ENCODE measurements at places on chromosomes 6 and 20.

GRCh38 chr6:107361753-107362604 is 97.4 kb downstream of the PDSS2 start:
- peak; percentile 43 for DNase-seq

GRCh38 chr6:126553854-126554253 is 213.9 kb downstream of the CENPW start:
- DNase-seq: no peak

GRCh38 chr6:134519465-134519864 is 201.6 kb upstream of the SGK1 start:
- DNase-seq: no peak

- DNase-seq: no peak
These were observed 17.0 kb upstream of the TOP1 start for GRCh38 chr20:41011551-41012067.

DNA sequence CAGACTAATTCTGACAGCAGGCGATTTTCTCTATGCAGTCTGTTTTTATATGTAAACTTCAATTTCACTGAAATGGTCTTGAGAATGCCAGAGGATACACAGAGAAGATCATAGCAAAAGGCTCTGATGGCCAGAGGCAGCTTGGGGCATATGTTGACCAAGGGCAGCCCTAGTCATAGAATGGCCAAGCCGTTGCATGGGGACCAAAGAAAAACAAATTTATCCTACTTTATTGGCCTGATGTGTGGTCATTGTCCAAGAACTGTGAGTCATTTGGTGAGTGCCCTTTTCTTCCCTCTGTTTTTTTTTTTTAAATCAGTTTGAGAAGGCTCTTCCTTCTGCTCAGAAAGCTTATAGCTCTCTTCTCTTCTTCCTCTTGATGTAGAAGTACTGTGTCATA is 5.8 kb downstream of the HDGFL1 start:
- peak; percentile 8 for DNase-seq

DNA sequence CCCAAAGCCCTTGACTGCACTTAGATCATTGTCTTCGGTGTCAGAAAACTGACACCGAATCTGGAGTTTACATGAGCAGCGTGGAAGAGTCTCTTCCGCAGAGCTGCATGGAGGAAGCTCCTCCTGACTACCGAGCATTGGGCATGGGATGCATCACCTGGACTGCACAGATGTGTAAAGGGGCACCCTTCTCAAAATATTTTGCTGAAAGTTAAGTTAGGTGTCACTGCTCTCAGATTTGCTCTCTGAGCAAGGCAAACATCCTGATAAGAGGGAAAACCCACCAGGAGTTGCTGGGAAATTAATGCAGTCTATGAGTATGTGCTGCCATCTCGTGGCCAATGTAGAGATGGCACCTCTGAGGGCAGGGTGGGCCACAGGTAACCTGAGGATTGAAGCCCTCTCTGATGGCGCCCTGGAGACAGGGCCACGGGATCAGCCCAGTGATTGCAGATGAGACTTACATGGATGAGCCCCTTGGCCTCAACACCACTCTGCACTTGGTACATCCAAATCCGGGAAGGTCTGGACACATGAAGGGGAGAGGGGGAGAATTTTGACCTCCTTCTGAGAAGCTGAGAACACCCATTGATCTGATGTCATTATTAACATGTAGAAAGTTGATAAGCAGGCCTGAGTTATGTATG is 129.9 kb downstream of the LPA start:
- no peak for DNase-seq

GRCh38 chr6:168600381-168600780 is 159.4 kb downstream of the SMOC2 start:
- no peak for DNase-seq

DNA sequence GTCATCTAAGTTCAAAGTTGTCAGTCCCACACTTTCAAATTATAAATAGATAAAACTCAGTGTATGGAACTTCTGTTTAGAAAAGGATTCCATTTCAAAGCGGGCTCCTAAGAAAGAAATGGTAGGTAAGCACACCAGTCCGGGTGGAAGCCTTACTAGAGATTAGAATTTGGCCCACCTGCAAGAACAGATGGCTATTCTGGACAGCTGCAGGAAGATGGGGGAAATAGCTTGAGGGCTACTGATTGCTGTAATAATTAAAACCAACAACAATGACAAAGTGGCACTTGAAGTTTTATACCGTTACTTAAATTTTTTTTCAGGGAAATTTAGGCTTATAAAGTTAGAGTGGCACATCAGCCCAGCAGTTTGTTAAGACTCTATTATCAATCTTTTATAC is 83.3 kb downstream of the HIVEP2 start:
- no peak for DNase-seq

GRCh38 chr20:19048995-19049501 is 163.4 kb upstream of the SLC24A3 start:
- DNase-seq: no peak

- DNase-seq: no peak
These were observed 52.8 kb upstream of the BMP6 start for GRCh38 chr6:7673063-7673536.

GRCh38 chr20:63682384-63683139 is 13.9 kb upstream of the TNFRSF6B start:
- peak; percentile 81 for DNase-seq

GRCh38 chr6:21596949-21597682 is 3.6 kb downstream of the SOX4 start:
- no peak for DNase-seq

DNA sequence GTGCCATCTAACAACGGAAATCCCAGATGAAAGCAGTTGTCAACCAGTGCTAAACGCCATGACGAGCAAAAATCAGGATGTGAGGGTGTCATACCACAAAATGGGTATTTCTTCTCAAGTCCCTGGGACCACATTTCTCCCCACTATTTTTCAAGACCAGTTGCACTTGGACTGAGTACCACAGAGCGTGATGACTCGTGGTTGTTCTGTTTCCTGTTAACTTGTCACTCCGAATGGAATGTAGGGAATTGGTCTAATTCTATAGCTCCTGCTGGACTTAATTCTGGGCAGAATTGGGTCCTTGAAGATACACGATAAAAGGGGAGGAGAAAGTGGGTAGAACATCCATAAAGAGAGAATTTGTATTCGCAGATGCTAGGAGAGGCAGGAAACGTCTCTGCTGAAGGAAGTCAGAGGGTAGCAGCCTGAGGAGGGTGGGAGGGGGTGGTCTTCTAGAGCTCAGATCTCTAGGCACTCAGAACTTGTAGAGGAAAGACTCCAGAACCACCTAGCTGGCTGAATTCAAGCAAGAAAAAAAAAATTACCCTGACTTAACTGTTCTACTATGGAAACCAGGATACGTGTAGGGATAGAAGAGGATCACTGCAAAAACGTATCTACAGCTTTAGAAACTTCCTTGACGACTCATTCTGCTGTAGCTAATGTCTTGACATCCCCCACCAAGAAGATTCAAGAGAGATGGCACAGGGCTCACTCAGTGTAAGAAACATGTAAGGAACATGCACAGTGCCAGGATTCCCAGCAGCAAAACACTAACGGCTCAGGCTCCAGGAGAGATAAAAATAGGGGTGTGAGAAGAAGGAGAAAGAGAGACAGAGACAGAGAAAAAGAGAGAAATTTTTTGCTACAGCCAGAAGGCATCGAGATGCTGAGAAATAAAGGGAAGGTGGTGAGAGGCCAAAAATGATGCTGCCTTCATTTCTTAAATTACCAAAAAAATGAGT is 494.7 kb downstream of the CD83 start:
- DNase-seq: no peak

GRCh38 chr6:8589941-8590729 is 154.8 kb upstream of the SLC35B3 start:
- no peak for DNase-seq

DNA sequence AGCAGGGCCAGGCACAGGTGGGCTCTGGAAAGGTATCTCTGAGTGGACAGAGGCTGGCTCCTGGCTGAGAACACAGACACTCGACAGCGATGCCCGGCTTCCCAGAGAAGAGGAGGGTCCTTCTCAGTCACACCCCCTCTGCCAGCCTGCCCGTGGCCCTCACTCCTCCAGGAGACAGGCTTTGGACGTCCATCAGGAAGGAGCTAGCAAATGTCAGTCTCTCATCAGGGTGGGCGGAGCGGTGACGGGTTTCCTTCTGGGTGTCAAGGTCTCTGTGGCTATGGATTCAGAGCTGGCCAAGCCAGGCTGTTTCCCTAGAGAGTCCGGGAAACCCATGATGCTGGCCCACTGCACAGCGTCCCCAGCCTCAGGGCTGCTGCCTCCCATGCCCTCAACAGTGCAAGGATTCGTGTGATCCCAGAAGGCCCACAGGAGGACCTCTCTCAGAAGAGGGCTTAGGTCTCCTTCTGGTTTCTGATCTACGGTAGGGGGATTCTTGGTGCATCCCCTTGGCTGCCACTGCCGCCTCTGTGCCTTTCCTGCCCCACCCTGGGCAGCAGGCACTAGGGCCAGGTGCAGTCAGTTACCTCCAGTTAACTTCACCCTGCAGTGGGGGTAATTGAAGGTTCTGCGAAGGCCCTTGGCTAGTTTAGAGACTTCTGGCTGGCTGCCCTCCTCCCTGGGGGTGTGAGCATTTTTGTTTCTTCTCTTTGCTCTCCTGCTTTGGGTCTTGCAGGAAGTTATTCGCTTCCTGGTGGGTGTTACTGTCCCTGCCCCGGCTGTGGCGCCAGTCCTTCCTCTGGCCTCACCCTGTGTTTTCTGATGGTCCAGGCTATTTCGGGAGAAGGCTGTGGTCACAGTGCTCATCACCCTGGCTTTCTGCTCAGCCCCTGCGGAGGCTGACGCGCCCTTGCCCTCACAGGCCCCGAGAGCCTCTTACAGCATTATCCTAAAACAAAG is 80.2 kb downstream of the CDH4 start:
- no peak for DNase-seq

DNA sequence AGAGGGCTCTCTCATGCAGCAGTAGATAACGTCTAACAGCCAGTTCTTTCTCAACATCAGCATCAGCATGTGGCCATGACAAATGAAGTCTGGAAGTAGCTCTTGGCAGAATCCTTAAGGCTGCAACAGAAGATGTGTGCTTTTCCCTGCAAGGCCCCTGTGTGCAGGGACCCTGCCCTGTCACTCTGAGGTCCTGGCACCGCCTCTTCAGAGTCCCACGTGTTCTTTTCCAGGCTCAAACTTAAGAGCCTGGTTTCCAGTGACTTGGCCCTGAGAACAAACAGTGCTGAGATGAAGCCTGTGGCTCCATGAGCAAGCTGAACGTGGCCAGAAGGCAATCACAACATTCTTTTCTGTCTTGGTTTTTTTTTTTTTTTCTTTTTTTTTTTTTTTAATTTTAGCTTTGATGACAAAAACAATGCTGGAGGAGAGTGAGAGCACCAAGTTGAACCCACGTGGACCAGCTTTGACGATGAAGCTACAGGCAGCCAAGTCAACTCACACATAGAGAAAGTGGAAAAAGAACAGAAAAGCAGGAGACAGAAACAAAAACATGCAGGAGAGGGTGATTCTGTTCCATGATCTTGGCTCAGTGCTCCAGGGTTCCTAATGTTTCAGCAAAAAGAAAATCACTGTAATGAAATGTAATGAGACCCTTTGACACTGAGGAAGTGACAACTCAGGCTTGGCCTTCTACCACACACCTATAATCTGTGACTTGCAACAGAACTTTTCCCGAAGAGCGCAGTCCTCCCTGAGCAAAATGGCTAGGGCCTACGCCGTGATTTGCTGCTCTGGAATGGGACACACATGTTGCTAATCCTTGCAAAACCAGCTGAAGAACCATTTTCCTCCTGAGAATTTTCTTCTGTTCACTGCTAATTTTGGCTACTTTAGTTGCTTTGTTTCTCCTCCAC is 86.1 kb downstream of the FOXC1 start:
- peak; percentile 34 for DNase-seq

GRCh38 chr6:47700596-47700995 is 2.2 kb downstream of the ADGRF4 start:
- DNase-seq: no peak

DNA sequence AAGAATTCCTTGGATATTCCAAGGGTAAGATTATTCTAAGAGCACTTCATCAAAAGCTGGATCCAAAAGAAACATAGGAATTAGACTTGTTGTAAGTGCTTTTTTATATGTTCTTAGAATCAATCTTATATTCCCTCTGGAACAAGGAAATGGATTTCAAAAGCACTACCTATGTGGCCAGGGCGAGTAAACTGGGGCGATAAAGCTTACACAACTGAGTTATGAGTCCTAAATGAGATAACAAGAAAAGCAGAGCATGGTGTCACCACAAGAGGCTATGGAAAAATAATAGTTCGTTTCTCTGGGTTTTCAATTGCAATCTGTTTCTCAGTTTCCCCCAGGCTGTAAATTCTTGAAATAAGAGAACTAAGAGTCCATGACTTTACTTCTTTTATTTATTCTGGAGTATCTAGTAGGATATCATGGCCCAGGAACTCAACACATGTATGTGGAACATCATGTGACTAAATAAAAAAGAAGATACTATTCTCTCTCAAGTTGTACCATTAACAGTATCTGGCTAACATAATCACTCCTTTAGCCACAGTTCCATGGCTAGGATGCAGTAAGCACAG is 51.5 kb downstream of the NUDT3 start:
- DNase-seq: no peak

- DNase-seq: no peak
These were observed 34.8 kb downstream of the ELOVL2 start for GRCh38 chr6:11009353-11009752.

GRCh38 chr20:24958506-24959385 is 9.7 kb downstream of the CST7 start:
- no peak for DNase-seq

- DNase-seq: peak; percentile 75
These were observed 273.0 kb upstream of the PREP start for GRCh38 chr6:105675715-105676397.

DNA sequence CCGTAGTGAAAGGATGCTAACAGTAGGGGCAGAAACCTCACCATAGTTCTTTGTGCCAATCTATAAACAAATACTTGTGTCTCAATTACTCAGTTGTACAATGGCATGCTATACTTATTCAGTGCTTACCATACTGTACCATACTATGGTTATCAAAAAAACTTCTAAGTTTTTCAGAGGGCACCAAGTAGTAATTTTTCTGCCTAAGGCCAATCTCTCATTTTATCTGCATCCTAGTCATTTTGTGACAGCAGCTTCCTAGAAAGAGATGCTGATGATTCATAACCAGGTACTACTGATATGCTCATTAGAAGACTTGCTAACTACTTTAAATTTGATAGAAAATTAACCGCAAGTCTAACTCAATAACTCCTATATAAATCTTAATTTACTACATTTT is 42.9 kb downstream of the TMEM244 start:
- no peak for DNase-seq
